A549 treated with AZD2906 at 1 μM for 4 hours (cell line): ENCODE measurements at places on chromosomes 4 and X. TPM values are rescaled to one million over a fixed set of nuclear protein-coding genes. Genes with fewer than 3 reads are reported as not detected.

ITGB1BP2 gene
- total RNA-seq: 0.29 to 0.78 TPM (median 0.64 TPM) in 5 replicates

SH3RF1 gene
- 6.4 to 9.2 TPM (median 7.2 TPM) in 5 replicates for total RNA-seq

CTAG1B gene
- total RNA-seq: not detected in 5 replicates

FAT1 gene
- 125 to 210 TPM (median 142 TPM) in 5 replicates for total RNA-seq

MAGEA11 gene
- total RNA-seq: not detected in 5 replicates

PCDH11X gene
- total RNA-seq: 0.01 TPM in 1 of 5 replicates, not detected in the others

SMIM10L2A gene
- total RNA-seq: 0.13 to 0.16 TPM (median 0.15 TPM) in 5 replicates

VCX gene
- 0.10 TPM in 1 of 5 replicates, not detected in the others for total RNA-seq

CT47B1 gene
- not detected in 5 replicates for total RNA-seq

GNRHR gene
- not detected in 5 replicates for total RNA-seq

ASB9 gene
- 20.2 to 26.5 TPM (median 21.5 TPM) in 5 replicates for total RNA-seq

KLHL8 gene
- total RNA-seq: 4.1 to 5.5 TPM (median 4.4 TPM) in 5 replicates

SPANXN4 gene
- not detected in 5 replicates for total RNA-seq

BRCC3 gene
- total RNA-seq: 22.1 to 28.6 TPM (median 25.2 TPM) in 5 replicates

STBD1 gene
- 10.8 to 13.4 TPM (median 12.3 TPM) in 5 replicates for total RNA-seq

TLL1 gene
- 0.12 to 0.38 TPM (median 0.15 TPM) in 5 replicates for total RNA-seq

BEX5 gene
- not detected in 5 replicates for total RNA-seq

SLIT2 gene
- 0.02 to 0.03 TPM (median 0.03 TPM) in 3 of 5 replicates, not detected in the others for total RNA-seq

COL4A6 gene
- 14.2 to 16.1 TPM (median 15.0 TPM) in 5 replicates for total RNA-seq

TRIM60 gene
- total RNA-seq: not detected in 5 replicates

KLB gene
- 0.08 to 0.15 TPM (median 0.14 TPM) in 5 replicates for total RNA-seq

FOXR2 gene
- total RNA-seq: not detected in 5 replicates
